ENCODE measurements at places on chromosomes 13 and 19. TPM values are rescaled to one million over a fixed set of nuclear protein-coding genes. Genes with fewer than 3 reads are reported as not detected.

DNA sequence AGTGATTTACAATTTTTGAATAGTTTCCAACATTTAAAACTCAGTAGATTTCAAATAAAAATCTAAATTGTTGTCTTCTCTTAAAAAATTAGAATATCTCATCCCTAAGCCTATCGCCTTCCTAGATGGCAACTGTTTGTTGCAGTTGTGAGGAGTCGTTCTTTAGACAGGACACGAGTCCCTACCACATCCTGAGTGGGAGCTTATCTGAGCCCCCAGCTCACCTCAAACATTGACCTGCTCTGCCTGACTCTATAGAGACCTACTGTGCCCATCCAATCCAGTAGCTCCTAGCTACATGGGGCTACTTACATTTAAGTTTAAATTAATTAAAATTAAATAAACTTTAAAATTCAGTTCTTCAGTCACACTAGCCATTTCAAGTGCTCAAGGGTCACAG lies 434.7 kb downstream of the FOXO1 start:
- H3K27me3 ChIP-seq: no peaks in the 10 kb centered on the region
- no peaks in the 10 kb centered on the region for H3K4me1 ChIP-seq
- H3K36me3 ChIP-seq: no peaks in the 10 kb centered on the region
- no peak for DNase-seq
- no peak overlapping the region for H3K27ac ChIP-seq
- no peak overlapping the region for H3K4me3 ChIP-seq

GRCh38 chr13:113901642-113902041 lies 37.8 kb upstream of the GAS6 start:
- H3K27ac ChIP-seq: no peak overlapping the region

Gene SULT2A1
- polyA plus RNA-seq: not detected

GRCh38 chr13:24683351-24683750 lies 3.1 kb downstream of the ATP12A start:
- peaks cover 5% of the 10 kb centered on the region for H3K27me3 ChIP-seq
- no peak overlapping the region for H3K27ac ChIP-seq
- no peak for DNase-seq
- H3K4me1 ChIP-seq: peaks cover 37% of the 10 kb centered on the region
- no peak overlapping the region for H3K4me3 ChIP-seq

Gene SYCN
- polyA plus RNA-seq: not detected

Gene BCL2L12
- polyA plus RNA-seq: 15.3 TPM

Gene RFPL4AL1
- not detected for polyA plus RNA-seq

DNA sequence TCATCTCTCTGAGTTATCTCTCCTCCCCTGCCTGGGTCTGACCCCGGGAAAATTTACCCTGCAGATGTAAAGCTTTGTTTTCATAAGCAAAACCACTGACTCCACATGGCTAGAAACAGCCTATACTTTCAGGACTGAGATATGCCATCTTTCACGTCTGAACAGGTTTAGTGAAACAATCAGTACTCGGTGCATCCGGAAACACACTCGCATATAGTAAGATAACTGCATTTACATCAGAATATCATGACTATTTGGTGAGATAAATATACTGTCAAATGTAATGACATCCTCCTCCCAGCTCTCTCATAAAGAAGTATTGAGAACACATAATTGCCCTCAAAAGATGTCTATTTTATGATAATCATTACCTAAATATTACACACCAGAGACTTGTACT lies 172.8 kb downstream of the EFNB2 start:
- no peaks in the 10 kb centered on the region for H3K36me3 ChIP-seq
- no peak overlapping the region for H3K4me3 ChIP-seq
- H3K27ac ChIP-seq: no peak overlapping the region
- DNase-seq: no peak
- H3K27me3 ChIP-seq: no peaks in the 10 kb centered on the region
- H3K4me1 ChIP-seq: no peaks in the 10 kb centered on the region

- H3K4me1 ChIP-seq: no peaks in the 10 kb centered on the region
- H3K36me3 ChIP-seq: no peaks in the 10 kb centered on the region
- no peaks in the 10 kb centered on the region for H3K27me3 ChIP-seq
- no peak overlapping the region for H3K4me3 ChIP-seq
Measured at GRCh38 chr19:32105527-32106310, 239.7 kb upstream of the ZNF507 start.

Gene MISP3
- not detected for polyA plus RNA-seq

GRCh38 chr19:50030937-50031336 lies 5.1 kb downstream of the ZNF473 start:
- H3K27me3 ChIP-seq: no peaks in the 10 kb centered on the region
- DNase-seq: no peak
- H3K27ac ChIP-seq: no peak overlapping the region
- H3K36me3 ChIP-seq: peaks cover 30% of the 10 kb centered on the region
- no peak overlapping the region for H3K4me3 ChIP-seq

All from CD4-positive, CD25-positive, alpha-beta regulatory T cell (primary cell).